D341Med (cell line): ENCODE measurements at places on chromosomes 13 and 19.

GRCh38 chr19:33464010-33464732 is 57.4 kb downstream of the PEPD start:
- DNase-seq: no peak

DNA sequence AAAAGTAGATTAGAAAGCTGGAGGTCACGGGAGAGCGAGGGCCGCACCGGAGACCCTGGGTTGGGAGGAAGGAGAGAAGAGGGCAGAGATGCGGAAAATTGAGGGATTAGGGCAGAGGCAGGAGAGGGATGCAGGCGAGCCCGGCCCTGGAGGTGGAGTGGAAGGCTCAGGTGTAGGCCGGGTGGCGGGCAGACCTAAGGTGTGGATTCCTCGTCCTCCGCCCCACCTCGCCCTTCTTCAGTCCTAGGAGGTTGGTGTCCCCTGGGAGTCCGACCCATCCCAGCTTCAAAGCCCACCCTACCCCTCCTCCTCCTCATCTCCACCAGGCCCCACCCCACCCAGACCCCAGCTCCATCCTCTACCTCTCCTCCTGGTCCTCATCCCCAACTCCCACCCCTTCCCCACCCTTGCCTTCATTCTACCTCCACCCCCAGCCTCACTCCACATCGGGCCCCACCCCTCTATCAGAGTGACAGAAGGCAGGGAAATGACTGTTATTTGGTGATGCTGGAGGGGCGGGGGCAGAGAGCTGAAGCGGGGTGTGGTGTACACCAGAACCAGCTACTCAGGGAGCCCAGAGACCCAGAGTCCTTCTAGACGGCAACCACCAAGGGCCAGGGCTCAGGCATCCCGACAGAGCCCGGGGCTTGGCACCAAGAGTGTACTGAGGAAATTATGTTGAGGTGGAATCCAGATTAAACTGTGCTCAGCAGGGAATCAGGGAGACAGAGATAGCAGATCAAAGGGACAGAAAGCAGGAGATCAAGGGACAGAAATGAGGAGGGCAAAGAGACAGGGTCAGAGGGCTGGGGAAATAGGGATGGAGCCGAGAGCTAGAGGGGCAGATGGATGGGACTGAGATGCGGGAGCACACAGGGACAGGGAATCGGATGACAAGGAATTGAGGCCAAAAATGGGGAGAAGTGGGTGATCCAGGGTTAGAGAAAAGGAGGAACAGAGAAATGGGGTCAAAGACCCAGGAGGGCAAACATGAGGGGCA is 6.4 kb downstream of the ERFL start:
- DNase-seq: no peak

DNA sequence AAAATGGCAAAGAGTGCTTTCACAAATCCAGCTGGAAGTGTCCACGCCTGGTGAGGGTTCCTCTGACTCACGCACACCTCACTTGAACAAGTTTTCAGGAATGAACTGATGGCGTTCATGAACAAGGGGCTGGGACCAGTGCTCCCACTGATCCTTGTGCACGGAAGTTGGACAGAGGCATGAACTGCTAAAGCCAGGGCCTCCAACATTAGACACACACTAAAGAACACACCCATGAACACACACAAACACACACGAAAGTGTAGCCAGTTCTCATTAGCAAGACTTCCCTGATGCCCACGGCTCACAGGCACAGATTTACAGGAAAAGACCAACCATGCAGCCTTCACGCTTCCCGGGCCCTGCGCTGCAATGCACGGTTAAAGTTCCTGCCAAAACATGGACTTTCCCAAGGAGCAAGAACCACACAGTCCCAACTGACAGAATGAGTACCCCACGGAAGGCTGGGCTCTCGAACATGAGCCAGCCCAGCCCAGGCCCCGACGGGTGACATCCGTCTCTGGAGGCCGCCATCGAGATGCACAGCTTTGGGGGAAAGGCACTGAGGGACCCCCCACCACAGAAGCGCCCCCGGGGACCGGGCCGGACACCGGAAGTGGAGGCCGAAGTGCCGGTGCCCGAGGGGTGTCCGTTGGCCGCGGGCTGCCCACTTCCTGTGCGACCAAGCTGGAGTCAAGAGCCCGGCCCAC is 808 bp downstream of the DNMT1 start:
- DNase-seq: peak; percentile 47

- no peak for DNase-seq
These were observed 37.2 kb downstream of the SIGLEC7 start for GRCh38 chr19:51179256-51179655.

DNA sequence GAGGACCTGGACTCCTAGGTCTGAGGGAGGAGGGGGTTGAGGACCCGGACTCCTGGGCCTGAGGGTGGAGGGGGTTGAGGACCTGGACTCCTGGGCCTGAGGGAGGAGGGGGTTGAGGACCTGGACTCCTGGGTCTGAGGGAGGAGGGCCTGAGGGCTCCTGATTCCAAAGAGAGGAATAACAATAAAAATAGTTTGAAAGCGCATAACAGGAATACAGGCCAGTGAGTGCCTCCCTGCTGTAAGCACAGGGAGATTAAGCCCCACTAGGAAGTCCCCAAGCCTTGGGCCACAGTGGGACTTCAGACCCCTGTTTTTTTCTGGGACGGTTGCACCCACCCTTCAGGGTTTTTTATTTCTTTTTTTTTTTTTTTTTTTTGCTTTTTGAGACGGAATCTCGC is 1.2 kb upstream of the SBK2 start:
- DNase-seq: no peak

DNA sequence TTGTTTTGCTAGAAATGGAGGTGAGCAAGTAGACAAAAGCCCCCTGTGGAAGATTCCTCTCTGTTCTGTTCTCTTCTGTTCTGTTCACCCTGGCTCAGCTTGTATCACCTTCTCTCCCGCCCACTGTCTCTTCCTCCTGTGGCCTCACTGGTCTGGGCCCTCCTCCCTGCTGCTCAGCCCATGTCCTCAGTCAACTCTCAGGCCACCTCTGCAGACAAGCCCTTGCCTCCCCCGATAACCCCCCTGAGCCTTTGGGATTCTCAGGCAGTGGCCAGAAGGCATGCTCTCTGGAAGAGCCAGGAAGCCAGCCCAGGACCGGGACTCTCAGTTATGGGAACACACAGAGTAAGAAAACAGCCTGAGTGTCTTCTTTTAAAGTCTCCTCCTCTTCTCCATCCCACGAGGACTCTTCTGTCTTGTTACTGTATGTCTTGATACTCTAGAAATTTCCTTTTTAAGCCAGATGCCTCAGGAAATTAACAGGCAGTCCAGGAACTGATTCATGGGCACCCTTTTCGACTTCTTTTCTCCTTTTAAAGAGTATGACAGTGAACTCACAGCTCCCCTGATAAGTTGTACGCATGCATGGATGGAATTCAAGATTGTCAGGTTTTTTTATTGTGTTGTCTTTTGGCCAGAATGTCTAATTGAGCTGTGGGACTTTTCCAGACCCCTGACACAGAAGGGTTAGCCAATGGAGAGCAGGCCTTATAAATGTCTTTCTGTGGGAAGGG is 33.7 kb downstream of the SHISA2 start:
- peak; percentile 9 for DNase-seq

- no peak for DNase-seq
These were observed 32.2 kb downstream of the TMEM161A start for GRCh38 chr19:19106056-19106551.

DNA sequence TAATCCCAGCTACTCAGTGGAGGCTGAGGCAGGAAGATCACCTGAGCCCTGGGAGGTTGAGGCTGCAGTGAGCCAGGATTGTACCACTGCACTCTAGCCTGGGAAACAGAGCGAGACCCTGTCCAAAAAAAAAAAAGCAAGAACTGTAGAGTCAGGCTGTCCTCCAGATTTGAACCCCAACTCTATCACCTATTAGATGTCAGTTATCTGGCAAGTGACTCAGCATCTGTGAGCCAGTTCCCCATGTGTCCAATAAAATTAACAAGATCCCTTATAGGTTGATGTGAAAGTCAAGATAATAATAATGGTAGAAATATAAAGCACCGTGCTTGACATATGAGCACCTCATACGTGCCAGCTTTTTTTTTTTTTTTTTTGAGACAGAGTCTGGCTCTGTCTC is 22.0 kb downstream of the GP6 start:
- DNase-seq: no peak

GRCh38 chr19:36371886-36372285 is 7.1 kb downstream of the ZFP14 start:
- no peak for DNase-seq

- no peak for DNase-seq
These were observed 79.8 kb upstream of the SLITRK6 start for GRCh38 chr13:85879014-85879413.

- DNase-seq: no peak
These were observed 3.1 kb upstream of the KLK3 start for GRCh38 chr19:50851620-50852019.

GRCh38 chr19:49956115-49956495 is 4.9 kb downstream of the SIGLEC11 start:
- no peak for DNase-seq

- no peak for DNase-seq
These were observed 18.1 kb downstream of the DGKH start for GRCh38 chr13:42066542-42066941.

DNA sequence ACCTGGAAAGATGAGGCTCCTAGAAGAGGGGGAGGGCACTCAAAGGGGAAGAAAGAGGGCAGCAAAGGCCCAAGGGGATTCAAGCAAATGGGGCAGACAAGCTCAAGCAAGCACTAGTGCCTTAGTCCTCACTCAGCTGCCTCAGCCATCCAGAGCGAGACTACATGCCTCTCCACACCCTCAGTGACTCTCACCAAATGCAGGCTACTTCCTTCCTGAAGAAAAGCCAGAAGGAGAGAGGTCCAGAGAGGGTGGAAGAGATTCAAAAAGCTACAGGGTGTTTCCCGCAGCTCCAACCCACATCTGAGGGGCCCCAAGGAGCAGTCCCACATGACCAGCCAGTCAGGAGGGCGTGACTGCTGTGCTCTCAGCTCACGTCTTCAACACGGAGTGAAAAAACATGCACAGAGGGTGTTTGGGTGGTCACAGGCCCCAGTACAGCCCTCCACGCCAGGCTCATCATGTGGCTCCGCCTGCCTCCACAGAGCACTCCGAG is 40.5 kb downstream of the MIPEP start:
- no peak for DNase-seq

- no peak for DNase-seq
These were observed 44.3 kb downstream of the BBC3 start for GRCh38 chr19:47186446-47187334.

GRCh38 chr19:33406521-33407139 is 33.1 kb downstream of the CEBPG start:
- DNase-seq: peak; percentile 92

DNA sequence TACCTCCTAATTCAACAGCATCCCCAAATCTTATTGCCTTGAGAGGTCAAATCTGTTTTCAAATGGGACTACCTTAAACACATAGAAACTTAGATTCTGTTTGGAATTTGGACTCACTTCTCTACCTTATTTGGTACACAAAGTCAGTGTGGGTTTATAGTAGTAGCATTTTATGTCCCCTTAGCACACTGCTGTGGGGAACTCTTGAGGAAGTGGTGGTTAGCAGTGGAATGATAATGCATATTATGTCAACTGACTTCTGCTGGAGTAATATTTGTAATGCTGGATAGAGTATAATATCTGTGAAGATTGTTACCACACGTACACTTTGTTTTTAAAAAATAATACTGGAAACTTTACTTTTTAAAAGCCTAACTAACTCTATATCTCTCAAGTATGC is 386.3 kb downstream of the NDFIP2 start:
- DNase-seq: no peak

DNA sequence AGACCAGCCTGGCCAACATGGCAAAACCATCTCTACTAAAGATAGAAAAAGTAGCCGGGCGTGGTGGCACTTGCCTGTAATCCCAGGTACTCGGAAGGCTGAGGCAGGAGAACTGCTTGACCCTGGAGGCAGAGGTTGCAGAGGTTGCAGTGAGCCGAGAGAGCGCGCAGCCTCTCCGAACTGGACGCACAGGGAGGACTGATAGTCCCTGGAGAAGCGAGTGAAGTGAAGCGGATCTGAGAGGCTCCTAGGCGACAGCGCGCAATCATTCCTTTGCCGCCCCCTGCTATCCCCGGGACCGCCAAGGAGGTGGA is 233 bp downstream of the ZNF561 start:
- no peak for DNase-seq

GRCh38 chr13:54750521-54750920 is 1721.9 kb downstream of the OLFM4 start:
- no peak for DNase-seq

GRCh38 chr19:18001777-18002345 is 6.1 kb upstream of the ARRDC2 start:
- no peak for DNase-seq

GRCh38 chr13:30457306-30457891 is 8.3 kb downstream of the HMGB1 start:
- no peak for DNase-seq

- no peak for DNase-seq
These were observed 116.4 kb downstream of the TSHZ3 start for GRCh38 chr19:31232871-31233270.

DNA sequence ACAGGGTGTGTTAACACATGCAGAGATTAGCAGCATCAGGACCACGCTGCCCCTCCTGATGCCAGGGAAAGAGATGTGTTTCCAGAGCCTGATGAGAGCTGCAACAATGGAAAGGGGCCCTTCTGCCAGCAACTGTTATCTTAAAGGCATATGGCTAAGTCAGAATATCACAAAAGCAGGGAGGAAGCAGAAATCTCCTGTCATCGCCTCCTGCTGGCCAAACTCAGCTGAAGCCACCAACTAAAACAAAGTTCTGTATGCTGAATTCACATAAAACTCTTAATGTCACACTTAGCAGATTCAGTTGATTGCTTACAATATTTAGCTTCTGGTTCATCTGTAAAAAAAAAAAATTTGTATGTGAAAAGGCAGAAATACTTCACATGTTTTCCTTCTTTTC is 178.2 kb downstream of the GPC5 start:
- peak; percentile 32 for DNase-seq

GRCh38 chr19:34664168-34664567 is 12.8 kb downstream of the SCGB2B2 start:
- no peak for DNase-seq

DNA sequence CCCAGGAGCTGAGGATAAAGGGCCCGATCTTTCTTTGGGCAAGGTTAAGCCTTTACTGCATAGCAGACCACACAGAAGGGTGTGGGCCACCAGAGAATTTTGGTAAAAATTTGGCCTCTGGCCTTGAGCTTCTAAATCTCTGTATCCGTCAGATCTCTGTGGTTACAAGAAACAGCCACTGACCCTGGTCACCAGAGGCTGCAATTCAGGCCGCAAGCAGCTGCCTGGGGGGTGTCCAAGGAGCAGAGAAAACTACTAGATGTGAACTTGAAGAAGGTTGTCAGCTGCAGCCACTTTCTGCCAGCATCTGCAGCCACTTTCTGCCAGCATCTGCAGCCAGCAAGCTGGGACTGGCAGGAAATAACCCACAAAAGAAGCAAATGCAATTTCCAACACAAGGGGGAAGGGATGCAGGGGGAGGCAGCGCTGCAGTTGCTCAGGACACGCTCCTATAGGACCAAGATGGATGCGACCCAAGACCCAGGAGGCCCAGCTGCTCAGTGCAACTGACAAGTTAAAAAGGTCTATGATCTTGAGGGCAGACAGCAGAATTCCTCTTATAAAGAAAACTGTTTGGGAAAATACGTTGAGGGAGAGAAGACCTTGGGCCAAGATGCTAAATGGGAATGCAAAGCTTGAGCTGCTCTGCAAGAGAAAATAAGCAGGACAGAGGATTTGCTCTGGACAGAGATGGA is 8.4 kb upstream of the CEACAM19 start:
- DNase-seq: no peak
